ENCODE measurements at places on chromosomes 4 and X.

- no peak for DNase-seq
These were observed 106.3 kb upstream of the TMLHE start for GRCh38 chrX:155718972-155719586.

DNA sequence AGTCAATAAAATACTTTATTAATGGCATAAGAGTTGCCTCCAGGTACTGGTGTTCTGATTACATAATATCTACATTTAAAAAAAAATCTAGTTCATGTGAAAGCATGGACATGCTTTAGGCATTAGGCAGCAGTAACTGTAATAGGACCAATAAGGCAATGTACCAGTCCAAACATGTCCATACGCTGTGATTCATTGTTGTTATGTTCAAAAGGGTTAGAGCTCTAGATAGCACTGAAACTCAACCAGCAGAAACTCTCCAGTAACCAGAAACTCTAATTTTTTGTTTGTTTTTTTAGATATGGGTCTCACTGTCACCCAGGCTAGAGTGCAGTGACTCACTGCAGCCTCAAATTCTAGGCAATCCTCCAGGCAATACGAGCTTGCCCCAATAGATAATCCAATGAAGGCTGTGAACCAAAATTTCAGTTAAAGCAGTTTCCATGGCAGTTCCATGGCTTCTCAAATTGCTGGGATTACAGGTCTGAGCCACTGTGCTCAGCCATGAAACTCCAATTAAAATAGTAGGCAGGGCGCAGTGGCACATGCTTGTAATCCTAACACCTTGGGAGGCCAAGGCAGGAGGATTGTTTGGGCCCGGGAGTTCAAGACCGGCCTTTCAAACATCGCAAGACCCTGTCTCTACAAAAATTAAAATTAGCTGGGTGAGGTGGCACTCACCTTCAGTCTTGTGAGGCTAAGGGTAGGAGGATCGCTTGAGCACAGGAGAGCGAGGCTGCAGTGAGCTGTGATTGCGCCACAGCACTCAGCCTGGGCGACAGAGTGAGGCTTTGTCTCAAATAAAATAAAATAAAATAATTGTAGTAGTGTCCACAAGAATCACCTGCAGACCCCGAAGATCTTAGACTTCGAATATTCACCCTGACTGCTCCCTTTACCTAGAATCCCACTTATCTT, 36.3 kb downstream of the MGARP start:
- no peak for DNase-seq

DNA sequence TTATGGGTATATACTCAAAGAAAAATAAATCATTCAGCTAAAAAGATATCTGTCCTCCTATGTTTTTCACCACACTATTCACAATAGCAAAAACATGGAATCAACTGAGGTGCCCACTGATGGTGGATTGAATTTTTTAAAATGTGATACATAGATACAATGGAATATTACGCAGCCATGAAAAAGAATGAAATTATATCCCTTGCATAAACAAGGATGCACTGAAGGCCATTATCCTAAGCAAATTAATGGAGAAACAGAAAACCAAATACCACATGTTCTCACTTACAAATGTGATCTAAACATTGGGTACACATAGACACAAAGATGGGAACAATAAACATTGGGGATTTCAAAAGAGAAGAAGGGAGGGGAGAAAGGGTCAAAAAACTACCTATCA, 964.2 kb upstream of the IGFBP7 start:
- DNase-seq, result no peak

DNA sequence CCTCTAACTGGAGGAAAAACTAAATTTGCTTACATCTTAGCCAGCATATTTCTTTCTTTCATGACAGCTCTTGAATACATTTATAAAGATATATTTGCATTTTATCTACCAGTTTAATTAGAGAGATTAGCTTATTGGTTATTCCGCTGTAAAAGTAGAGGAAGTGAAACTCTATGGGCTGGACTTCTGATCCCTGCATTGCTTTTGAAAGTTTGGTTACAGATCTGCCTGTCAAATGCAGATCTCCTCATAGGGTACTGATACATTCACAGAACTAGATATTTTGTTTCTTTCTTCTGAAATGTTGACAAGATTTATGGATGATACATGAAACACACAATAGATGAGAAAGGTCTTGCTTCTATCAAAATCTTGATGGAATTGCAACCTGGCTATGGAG, 581.4 kb upstream of the AADAT start:
- DNase-seq, result no peak

- DNase-seq, result no peak
These were observed 305.9 kb downstream of the ADGRL3 start for GRCh38 chr4:61505773-61506685.

DNA sequence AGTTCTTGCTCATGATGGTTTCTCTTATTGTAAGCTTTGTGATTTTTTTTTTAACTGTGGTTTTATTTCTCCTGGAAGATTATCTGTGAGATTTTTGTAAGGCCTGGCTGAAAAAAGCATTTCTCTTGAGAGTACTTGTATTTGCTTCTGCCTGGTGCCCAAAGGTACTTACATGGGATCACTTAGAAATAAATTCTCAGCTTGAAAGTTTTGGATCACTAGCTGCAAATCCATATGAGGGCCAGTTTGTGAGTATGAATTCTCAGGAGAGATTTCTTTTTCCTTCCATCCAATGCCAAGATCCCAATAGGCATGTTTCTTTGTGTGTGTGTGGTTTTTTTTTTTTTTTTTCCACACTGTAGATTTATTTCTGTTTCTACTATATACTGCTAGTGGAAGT, 1884.7 kb upstream of the PCDH7 start:
- no peak for DNase-seq

GRCh38 chr4:132792310-132792709, 356.8 kb upstream of the PCDH10 start:
- no peak for DNase-seq

GRCh38 chr4:152613841-152614721, 65.7 kb downstream of the TMEM154 start:
- no peak for DNase-seq

DNA sequence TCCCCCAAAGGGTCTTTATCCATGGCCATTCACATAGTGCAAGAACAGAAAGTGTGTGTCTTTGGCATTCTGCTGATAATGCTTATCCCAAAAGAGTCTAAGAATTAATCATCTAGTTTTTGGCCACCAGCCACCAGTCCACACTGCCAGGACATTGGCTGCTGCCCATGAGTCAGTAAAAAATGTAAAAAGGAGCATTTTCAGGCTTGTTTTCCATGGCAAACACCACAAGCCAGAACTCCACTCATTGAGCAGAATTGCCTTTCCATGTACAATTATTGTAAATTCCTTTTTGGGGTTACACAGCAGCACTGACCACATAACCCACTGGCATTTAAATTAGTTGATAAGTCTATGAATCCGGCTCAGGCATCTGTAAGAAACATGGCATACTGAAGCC, 89.2 kb upstream of the PRDX4 start:
- DNase-seq, result no peak

DNA sequence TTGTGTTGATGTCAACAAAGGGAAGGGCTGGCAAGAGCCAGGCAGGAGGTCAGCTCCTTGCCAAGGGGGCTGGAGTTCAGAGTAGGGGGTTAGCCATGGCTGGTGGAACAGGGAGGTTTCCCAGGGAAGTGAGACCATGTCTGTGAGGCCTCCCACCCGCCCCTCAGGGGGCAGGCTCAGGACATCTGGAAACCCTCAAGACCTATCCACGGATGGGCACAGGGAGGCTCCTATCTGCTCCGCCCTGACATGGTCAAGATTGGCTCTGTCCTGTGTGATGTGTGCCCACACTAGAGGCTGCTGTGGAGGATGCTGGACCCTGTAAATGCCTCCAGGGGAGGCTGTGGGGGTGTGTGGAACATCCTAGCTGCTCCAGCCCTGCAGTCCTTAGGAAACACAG, 8.0 kb upstream of the TMEM185A start:
- DNase-seq, result no peak

DNA sequence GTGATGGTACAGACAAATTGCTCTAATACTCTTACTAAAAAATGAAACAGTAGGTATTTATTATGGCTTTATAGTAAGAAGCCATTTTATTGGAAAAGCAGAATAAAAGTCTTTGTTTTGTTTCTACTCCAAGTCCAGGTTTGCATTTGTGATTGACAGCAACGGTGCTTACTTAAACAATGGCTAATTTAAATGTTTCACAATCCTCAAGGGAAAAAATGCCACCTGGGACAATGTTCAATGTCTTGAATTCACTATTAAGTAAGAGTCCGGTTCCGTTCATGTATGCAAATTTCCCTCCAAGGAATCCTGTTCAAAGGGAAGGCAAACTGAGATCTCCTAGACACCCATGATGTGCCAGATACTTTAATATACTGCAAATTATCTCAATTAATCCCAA, 123.6 kb downstream of the RBM47 start:
- no peak for DNase-seq

DNA sequence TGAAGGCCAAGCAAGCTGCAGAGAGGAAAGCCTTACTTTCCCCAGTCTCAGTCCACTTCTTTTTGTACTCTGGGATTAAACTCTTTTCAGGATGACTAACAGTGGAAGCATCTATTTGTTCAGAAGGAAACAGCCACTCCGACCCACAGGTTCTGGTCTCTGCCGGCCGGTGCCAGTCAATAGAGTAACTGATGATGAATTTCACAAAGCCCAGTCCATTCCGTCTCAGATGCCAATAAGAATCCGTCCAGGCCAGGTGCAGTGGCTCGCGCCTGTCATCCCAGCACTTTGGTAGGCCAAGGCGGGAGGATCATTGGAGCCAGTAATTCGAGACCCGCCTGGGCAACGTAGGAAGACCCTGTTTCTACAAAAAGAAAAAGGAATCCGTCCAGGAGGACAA, 58.5 kb upstream of the HELT start:
- no peak for DNase-seq
